ENCODE measurements at places on chromosomes 1 and 21.

DNA sequence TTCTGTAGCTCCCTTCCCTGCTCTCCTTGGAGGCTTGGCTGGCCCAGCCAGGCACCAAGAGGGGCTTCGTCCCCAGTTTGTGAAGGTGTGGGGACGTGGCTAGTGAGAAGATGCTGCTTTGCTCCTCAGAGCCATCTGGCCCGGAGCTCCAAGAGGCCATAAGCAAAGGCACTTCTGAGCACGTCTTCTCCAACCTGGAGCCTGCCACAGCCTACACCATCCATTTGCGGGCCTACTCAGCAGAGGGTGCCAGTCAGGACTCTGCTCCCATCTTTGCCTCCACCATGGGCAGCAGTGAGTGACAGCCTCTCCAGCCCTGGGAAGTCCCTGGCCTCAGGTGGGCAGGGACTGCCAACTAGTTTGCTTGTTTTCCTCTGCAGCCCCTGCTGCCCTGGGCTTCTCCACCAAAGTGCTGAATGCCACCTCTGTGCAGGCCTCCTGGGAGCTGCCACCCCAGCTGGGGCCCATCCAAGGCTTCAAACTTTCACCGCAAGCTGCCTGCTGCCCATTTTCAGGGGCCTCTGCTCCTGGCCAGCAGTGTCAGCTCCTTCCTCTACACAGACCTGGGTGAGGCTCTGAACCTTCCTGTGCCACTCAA, 25.9 kb downstream of the SLC27A3 start:
- DNase-seq, result no peak

DNA sequence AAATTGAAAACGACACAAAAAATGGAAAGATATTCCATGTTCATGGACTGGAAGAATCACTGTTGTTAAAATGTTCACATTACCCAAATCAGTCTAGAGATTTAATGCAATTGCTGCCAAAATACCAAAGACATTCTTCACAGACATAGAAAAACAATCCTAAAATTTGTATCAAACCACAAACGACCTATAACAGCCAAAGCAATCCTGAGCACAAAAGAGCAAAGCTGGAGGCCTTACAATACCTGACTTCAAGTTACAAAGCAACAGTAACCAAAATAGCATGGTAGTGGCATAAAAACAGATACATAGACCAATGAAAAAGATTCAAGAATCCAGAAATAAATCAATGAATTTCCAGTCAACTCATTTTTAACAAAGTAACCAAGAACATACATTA, 1077.3 kb downstream of the KCNT2 start:
- no peak for DNase-seq

DNA sequence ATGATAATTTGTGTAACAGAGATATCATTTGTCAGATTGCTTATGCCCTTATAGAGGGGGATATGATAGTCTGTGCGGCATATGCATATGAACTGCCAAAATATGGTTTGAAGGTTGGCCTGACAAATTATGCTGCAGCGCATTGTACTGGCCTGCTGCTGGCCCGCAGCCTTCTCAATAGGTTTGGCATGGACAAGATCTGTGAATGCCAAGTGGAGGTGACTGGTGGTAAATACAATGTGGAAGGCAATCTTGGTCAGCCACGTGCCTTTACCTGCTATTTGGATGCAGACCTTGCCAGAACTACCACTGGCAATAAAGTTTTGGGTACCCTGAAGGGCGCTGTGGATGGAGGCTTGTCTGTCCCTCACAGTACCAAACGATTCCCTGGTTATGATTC, 82.4 kb downstream of the ZMYM4 start:
- DNase-seq, result no peak

GRCh38 chr1:109383854-109384253, 13.9 kb downstream of the SORT1 start:
- no peak for DNase-seq

GRCh38 chr1:225544924-225545323, 108.0 kb downstream of the ENAH start:
- DNase-seq, result no peak

- DNase-seq, result no peak
These were observed 1044.4 kb downstream of the ADGRL2 start for GRCh38 chr1:82844911-82845827.

Measured in HEK293T (cell line).